ENCODE measurements at places on chromosomes 7 and 10.

GRCh38 chr7:42972699-42973500 lies 40.7 kb downstream of the MRPL32 start:
- DNase-seq = no peak

- no peak for DNase-seq
Measured at GRCh38 chr7:26664274-26664673, 200.1 kb downstream of the SKAP2 start.

DNA sequence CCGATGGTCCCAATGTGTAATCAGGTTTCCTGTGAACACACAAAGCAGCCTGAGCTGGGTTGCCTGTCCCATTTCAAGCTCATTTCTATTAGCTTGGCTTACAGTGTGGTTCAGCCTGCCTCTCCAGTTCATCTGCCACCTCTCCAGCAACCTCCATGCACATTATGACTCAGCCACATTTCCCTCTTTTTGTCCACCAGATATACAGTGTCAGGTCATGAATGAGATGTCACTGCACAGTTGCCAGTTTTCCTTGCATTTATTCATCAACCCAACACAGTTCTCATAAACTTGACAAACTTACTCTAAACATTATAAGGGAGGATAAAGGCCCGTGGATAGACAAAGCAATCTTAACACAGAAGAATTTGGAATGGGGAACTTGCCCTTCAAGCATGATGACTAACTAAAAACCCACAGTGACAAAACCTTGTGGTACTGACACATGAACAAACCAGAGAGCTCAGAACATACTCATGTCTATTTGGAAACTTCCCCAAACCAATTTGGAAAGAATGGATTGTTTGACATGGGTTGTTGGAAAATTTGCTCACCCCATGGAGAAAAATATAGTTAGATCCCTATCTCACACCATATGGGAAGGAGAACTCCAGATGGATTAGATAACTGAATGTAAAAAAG lies 2.5 kb upstream of the CFAP58 start:
- DNase-seq = no peak

DNA sequence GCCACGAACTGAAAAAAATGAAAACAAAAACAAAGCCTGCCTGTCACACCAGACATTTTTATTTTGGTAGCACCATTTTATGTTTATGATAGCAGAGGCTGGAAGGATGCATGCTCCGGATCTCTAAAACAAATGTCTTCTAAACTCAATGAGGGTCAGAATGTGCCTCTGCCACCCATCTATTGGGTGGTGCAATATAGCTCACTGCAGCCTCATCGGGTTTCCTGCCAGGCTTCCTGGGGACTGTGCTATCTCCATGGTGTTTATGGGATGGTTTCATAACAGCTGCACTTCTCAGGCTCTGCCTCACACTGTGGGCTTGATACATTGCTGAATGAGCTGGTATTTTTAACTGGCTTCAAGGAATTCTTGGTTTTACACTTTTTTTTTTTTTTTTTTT lies 94.4 kb downstream of the ITIH5 start:
- no peak for DNase-seq

- no peak for DNase-seq
Measured at GRCh38 chr10:42896735-42897134, 114.1 kb downstream of the BMS1 start.

DNA sequence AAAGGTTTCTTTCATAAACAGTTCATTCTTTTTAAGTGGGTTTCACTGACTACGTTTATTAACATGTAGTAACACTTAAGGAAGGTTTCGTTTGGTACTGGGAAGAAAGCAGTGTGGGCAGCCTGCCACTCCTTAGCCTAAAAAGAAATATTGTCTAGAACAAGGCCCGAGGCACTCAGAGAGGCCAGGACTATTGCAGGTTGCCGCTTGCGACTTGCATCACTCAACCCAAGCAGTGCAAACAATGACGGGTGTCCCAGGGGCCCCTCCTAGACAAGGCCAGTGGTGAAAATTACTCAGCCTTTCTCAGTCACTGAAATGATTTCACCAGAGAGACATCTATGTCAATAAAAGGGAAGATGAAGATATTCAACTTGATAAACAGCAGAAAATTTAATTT lies 243.9 kb downstream of the SNX13 start:
- no peak for DNase-seq

All from activated CD8-positive, alpha-beta memory T cell treated with anti-CD3 and anti-CD28 coated beads for 1 hour (primary cell).